ENCODE measurements at places on chromosomes 4 and X. TPM values are rescaled to one million over a fixed set of nuclear protein-coding genes. Genes with fewer than 3 reads are reported as not detected.

DNA sequence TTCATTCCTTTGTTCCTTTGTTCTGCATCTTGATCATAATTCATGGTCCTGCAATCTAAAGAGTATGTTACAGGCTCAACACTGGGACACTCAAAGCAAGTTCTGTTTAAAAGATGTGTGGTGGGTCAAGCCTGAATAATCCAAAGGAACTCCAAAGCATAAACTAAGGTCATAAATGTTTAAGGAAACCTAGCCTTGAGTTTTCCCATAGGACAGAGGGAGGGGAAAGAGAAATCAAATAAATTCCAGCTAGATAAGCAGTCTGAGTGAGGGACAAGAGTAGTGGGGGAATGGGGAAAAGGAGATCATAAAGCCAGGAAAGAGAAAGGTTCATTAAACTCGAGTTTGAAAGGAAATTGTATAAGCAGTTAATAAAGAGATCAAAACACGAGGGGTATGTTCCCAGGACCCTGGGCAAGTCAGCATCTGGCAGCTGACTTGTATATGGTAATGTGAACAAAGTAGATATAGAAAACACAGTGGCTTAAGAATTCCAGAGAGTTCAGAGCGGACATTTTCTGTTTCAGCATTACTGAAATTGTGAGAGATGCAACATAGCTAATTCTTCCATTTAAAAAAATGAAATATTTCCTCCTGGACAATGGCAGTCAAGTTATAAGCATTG lies 125.8 kb upstream of the EDNRA start:
- no peaks in the 10 kb centered on the region for H3K4me1 ChIP-seq
- H3K27me3 ChIP-seq = no peaks in the 10 kb centered on the region
- no peak overlapping the region for H3K27ac ChIP-seq

- H3K27ac ChIP-seq = no peak overlapping the region
- no peak overlapping the region for H3K4me3 ChIP-seq
- 0 out of 2 replicates have a peak, but pooled peaks cover 2% of the 10 kb centered on the region for H3K4me1 ChIP-seq
- peaks cover 4% of the 10 kb centered on the region for H3K36me3 ChIP-seq
These were observed 103.4 kb downstream of the PDE5A start for GRCh38 chr4:119525005-119525749.

Gene TCEAL6
- total RNA-seq = not detected

DNA sequence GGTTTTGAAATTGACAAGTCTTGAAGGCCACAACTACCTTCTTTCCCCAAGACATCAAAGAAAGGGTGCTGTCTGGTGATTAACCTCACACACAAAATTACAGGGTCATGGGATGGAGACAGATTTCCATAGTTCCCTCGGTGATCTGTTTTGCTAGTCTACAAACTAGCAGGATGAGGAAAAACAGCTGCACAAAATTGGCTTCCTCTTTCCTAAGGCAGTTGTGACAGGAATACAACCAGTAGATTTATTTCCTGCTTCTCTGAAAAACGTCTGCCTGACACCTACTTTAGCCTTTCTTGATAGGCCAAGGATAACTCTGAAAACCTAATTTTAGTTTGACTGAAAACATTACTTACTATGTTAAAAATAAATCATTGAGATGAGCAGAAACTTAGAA lies 39.6 kb downstream of the DKK2 start:
- H3K4me1 ChIP-seq = no peaks in the 10 kb centered on the region
- H3K4me3 ChIP-seq = no peak overlapping the region
- H3K27me3 ChIP-seq = no peaks in the 10 kb centered on the region
- no peak for DNase-seq

GRCh38 chrX:107197319-107197718 lies 8.9 kb downstream of the NUP62CL start:
- no peaks in the 10 kb centered on the region for H3K4me1 ChIP-seq
- H3K27me3 ChIP-seq = no peaks in the 10 kb centered on the region
- peaks cover 11% of the 10 kb centered on the region for H3K36me3 ChIP-seq
- H3K27ac ChIP-seq = no peak overlapping the region
- no peak overlapping the region for H3K4me3 ChIP-seq
- no peak for DNase-seq

- no peaks in the 10 kb centered on the region for H3K36me3 ChIP-seq
- no peak for DNase-seq
- H3K4me1 ChIP-seq = peaks cover 9% of the 10 kb centered on the region
- H3K4me3 ChIP-seq = no peak overlapping the region
These were observed 19.2 kb downstream of the ZFYVE28 start for GRCh38 chr4:2399216-2399615.

DNA sequence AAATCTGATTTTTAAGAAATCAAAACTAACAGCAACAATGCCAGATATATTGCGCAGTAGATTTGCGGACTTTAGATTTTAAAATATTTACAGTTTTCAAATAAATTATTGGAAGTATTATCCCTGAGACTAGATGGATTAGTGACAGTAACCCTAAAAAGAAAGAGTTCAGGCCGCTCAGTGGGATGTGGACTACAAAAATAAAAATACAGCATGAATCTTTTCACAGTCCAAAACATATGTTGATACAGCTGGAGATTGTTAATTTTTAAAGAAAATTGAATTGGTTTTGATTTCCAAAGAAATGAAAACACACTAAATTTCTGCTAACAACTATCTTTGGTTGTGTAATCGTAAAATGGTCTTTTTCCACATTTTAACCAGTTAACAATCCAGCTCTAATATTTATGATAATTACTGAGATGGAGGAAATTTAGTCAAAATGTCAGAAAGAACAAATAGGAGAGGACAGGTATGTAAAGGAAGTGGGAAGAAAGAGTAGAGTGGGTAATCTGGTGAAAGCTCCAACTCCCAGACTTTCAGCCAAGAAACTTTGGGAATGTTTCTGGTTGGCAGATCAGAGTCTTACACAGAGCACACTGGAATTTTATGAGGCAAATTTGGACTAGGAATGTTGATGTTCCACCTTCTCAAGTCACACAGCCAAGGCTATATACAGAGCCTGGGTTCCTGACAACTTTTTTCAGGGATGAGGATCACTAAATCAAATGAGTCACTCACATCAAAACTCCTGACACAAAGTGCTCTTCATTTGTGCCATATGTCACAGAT lies 15.1 kb downstream of the C4orf36 start:
- peaks cover 22% of the 10 kb centered on the region for H3K36me3 ChIP-seq
- no peaks in the 10 kb centered on the region for H3K4me1 ChIP-seq
- no peak overlapping the region for H3K27ac ChIP-seq

Gene DDIT4L
- 2.1 TPM for total RNA-seq

Measured in H9 (cell line).